ENCODE measurements at places on chromosomes 6 and 20.
A peak's percentile ranks its signal among the peaks of the same experiment; 100 is the strongest.

DNA sequence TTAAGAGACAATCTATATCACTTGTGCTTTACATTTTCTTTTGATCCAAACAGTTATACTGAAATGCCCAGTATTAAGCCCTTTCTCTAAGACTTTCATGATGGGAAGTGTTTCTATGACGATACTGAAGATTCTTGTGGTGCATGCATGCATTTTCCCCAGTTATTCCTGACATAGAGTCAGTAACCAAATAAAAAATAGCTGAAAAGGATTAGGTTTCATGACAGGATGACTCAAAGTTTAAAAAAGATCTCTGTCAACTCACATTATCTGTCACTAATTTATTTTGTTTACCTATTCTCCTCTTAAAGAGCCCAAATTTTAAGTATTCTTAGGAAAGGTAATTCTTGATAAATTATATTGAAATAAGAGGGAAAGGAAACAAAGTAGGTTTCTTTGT lies 98.4 kb downstream of the SESN1 start:
- DNase-seq, result no peak

- no peak for DNase-seq
Measured at GRCh38 chr6:88301888-88302768, 136.0 kb upstream of the CNR1 start.

- DNase-seq, result no peak
Measured at GRCh38 chr6:75281653-75282052, 2.9 kb downstream of the TMEM30A start.

DNA sequence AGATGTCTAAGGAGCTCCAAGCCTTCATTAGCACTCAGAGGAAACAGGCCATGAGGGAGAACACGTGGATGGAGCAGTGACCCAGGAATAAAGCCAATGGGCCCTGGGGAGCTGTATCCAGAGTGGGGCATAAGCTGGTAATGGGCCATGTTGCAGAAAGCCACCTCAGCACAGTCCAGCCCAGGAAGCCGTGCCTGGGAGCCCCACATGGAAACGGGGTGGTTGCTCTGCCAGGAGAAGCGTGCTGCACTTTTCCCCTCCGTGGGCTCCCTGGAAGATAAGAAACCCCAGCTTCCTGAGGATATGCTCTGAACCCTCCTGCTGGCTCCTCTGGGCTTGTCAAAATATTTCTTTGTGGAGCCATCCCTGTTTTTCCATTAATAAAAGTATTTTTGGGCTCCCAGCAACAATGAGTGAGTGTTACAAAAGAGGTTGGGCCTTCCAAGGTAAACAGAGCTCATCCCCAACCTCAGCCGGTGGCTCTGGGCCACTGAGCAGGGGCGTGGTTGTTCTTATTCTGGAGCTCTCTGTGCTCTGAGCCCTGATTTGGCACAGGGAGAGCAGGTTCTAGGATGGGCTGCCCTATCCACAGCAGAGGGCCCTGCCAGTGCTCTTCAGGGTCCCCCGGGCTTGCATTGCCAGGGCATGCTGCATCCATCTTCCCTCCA lies 31.2 kb upstream of the NFATC2 start:
- no peak for DNase-seq

DNA sequence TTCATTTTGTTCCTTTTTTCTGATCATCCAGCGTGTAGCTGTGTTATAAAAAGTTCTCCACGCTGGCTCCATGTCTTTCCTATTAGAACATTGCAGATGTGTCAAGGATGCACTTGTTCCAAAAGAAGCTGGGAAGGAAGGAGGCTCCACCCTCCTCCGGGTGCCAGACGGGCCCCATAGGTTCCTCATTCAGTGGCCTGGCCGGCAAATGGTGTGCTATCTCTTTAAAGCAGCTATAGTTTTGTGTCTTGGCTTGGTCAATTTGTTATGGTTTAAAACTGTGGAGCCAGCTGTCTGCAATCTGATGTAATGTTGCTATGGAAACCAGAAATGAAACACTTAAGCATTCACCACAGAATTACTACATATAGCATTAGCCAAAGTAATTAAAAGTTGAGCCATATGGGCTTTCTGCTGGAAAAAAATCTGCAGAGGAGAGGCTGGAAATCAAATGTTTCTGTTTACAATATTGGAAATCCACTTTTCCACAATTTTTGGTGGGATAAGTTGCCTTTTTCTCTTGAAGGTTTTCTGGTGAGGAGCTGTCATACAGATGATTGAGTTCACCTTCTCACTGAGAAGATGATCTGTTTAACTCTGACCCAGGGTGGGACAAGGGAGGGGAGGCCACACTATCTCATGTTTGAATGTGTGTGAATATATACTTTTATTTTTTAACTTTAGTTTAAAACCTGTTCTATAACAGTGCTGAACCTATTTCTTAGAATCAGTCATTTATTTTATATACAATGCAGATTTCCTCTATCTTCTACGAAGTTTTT lies 167.4 kb downstream of the SASH1 start:
- DNase-seq, result peak; percentile 73

- DNase-seq, result no peak
Measured at GRCh38 chr6:13479206-13479800, 8.1 kb downstream of the GFOD1 start.

- no peak for DNase-seq
Measured at GRCh38 chr6:44117397-44118128, 9.7 kb downstream of the MRPL14 start.

DNA sequence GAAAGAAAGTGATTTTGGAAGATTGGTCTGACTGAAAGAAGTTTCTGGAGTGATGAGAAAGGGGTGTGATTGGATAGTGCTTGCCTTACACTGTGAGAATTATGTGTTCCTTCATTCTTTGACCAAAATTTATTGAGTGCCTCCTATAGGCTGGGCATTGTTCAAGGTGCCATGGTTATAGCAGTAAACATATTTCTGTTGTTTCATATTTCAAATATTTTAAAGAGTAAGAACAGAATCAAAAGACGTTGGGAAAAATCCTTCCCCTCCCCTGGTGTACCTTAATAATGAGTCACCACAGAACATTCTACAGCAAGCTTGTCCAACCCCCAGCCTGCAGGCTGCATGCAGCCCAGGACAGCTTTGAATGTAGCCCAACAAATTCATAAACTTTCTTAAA lies 78.6 kb downstream of the GCLC start:
- no peak for DNase-seq

GRCh38 chr20:23265226-23265625 lies 85.4 kb upstream of the NXT1 start:
- no peak for DNase-seq

DNA sequence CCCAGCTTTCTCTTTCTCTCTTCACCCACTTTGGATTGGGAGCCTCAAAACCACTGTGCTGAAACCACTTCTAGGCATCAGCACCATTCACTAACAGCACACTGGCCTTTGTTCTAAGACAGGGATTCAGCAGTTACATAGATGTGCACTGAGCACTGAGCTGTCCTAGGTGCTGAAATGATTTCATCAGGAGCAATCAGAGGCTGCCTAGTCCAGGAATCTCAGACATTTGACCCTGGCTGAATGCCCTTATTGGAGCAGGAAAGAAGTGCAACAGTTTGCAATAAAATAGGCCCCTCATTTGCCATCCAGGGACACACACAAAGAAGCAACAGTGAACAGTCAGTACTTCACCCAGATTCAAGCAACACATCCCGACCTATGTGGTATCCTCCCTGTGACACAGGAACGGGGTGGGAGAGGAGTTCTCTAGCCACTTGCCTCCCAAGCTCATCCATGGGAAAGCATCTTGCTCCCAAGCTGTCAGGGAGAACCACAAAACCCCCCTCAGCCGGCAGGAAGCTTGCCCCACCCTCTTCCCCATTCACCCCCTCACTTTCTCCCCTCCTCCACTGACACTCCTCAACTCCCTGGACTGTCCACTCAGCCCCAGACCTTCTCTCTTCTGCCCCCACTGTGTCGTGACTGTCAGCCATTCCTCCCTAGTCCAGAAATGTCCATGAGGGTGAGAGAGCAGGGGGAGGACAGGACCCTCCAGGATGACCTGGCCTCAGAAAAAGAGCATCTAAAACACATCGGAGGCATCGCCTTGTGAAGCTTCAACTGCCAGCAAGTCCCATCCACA lies 304.4 kb downstream of the PREX1 start:
- peak; percentile 86 for DNase-seq

DNA sequence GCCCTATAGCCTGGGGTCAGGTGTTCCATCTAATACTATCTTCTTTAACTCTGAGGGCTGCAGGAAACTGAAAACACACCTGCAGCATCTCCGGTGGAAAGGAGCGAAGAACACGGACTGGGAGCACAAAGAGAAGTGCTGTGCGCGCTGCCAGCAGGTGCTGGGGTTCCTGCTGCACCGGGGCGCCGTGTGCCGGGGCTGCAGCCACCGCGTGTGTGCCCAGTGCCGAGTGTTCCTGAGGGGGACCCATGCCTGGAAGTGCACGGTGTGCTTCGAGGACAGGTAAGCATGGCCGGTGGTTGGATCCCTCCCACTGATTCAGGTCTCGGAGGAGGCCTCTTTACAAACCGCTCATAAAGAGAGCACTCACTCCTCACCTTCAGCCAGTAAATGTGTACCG lies 15.5 kb downstream of the SYTL3 start:
- DNase-seq, result no peak

GRCh38 chr6:15131651-15132061 lies 114.2 kb upstream of the JARID2 start:
- peak; percentile 26 for DNase-seq

DNA sequence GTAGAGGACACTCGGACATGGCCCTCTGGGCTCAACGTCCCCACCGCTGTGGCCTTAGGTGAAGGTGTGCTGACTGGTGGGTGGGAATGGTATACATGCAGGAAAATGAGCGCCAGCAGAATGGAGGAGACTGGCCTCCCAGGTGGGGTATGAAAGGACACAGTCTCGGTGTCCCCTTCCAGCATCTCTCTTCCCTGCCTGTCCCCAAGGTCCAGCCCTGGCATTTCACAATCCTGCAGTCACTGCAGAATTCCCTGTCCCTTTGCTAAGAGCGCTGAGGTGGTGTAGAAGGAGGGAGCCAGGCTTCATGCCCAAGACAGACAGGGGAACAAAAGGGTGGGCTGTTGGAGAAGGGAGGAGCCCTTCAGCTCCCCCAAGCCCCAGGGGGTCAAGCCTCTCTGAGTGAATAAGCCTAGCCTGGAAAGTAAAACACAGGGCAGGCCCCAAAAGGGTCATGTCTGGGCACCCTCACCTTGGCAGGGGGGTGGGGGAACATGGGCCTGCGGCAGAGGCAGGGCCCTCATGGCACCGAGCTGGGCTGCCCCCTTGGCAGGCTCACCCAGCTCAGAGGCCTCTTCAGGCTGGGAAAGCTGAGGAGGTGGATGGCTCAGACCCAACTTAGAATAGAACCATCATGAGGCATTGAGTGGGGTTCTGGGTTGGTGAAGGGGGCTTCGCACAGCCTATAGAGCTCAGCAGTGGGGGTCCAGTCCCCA lies 23.9 kb downstream of the TFEB start:
- no peak for DNase-seq

- DNase-seq, result no peak
Measured at GRCh38 chr20:31570021-31570463, 35.0 kb upstream of the ID1 start.

- no peak for DNase-seq
Measured at GRCh38 chr6:56988145-56988544, 33.2 kb downstream of the BEND6 start.

GRCh38 chr6:38514399-38514798 lies 125.3 kb downstream of the BTBD9 start:
- DNase-seq, result no peak

GRCh38 chr6:170086639-170087420 lies 204.0 kb downstream of the DLL1 start:
- DNase-seq, result no peak

DNA sequence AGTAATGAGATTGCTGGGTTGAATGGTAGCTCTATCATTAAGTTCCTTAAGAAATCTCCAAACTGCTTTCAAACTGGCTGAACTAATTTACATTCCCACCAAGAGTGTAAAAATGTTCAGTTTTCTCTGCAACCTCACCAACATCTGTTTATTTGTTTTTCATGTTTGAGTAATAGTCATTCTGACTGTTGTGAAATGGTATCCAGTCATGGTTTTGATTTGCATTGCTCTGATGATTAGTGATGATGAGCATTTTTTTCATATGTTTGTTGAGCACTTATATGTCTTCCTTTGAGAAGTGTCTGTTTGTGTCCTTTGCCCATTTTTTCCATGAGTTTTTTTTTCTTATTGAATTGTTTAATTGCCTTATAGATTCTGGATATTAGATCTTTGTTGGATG lies 24.9 kb downstream of the DEFB125 start:
- no peak for DNase-seq

GRCh38 chr6:34671801-34672656 lies 24.5 kb downstream of the ILRUN start:
- DNase-seq, result no peak

DNA sequence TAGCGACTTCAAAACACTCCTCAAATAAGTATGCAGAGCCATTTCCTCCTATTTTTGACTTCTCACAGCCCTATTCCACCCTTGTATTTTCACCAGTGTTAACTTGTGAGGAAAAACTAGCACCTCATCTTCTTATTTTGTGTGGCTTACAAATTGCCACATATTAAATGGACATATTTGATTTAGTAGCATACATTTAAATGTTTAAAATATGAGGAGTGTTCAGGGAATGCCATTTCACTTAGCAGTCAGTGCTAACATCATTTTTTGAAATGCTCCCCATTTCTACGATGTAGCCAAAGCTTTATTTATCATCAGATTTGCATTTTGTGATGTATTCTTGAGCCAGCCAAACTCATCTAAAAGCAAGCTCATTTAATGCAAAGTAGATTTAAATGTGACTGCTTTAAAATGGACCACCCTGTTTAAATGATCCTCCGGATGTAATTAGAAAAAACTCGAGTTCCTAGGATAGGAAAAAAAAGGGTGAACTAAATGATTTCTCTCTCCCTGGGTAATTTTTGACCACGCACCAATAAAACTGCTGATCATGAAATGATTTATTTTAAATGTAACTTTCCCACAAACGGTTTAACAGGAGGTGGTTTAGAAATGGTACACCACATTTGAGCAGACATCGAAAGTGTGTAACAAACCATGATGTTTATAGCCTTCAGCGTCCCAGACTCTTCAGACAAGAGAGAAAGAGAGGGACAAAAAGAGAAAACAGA lies 172.6 kb downstream of the CD83 start:
- no peak for DNase-seq

DNA sequence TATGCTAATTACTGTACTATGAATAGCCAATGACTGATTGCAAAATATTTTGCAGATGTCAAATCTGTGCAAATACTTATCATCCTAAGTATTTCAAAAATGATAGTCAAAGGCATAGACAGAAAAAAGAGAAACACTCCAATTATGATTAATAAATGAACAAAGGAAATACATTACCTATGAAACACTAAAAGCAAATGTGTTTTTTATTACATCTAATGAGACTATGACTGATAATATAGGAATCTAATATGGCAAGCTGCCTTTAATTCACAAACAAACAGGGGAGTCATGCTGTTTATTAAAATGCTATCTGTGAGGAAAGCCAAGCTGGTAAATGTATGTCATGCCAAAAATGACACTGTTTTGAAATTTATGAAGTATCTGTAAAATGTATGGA lies 713.2 kb upstream of the NRSN1 start:
- no peak for DNase-seq

GRCh38 chr6:78505178-78505577 lies 362.2 kb upstream of the IRAK1BP1 start:
- no peak for DNase-seq
